GM03348 (cell line): ENCODE measurements at places on chromosomes 7 and 10.

DNA sequence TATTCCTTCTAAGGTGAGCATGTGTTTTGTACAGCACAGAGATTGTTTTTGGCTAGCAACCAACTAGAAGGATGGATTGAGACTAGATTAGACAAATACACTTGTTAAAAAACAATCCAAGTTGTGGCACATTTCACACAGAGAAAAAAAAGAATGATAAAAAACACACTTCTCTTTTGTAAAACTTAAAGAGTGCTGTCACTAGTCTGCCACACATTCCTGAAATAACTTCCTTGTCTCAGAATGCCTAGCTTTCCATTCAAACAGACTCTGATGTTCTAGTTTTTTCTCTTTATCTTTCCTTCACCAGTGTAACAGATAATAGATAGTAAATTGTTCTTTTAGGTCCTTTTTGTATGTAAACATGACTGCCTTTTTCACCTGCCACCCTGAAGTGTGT is 11.4 kb downstream of the DLD start:
- peak; percentile 42 for DNase-seq

DNA sequence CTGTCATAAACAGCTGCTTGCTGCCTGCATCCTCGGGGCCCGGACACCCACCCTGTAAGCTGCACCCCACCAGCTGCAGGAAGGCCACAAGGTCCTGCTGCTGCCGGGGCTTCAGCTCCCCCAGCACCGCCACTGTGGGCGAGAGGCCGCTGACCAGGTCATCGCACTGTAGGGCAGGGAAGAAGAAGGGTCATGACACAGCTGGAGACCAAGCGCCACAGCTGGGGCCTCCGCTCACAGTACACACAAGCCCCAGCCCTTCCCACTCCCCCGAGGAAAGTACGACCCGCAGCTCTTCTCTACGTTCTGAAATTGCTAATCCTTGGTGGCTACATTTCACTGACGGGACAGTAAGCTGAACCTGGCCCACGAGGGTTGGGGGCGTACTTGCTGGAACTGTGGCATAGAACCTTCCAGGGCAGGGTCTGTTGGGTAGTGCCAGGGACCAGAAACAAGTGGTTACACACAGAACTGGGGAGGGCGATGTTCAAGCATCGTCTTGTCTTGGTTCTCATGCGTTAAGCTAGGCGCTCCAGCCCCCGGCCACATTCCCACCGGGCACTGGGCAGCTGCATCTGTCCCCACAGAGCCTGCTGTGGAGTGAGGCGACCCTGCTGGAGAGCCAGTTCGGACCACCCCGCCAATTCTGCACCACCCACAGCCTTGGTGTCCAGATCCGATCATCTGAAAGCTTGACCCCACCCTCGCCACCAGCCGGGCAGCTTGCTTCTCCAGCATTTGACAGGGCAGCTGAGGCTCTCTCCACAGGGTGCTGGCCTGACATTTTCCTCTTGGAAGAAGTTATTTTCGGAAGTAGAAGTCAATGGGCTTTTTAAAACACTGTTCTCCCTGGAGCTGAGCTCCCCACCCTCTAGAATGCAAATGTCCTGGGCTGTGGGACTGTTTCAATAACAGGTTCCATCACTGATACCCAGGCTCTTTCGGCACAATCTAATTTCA is 50.8 kb downstream of the GSDME start:
- DNase-seq = no peak

DNA sequence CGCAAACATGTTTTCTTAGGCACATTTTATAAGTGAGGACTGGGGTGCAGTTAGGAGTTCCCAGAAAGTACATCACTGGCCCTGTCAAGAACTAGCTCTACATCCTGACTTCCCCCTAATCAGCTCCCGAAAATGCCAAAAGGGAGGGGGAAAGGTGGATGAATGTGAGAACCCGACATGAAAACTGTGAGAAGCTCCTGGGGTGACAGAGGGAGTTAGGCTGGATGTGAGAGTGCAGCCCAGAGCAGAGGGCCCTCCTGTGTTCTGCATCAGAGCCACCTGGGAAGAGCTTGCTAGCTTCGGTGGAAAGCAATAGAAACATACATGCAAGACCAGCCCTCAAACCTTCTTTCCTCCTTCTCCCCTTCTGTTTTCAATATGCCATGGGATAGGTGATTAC is 30.5 kb upstream of the SEM1 start:
- DNase-seq = no peak

- peak; percentile 64 for DNase-seq
These were observed 99.9 kb upstream of the IL6 start for GRCh38 chr7:22627136-22627535.

GRCh38 chr7:115066050-115066449 is 144.2 kb downstream of the MDFIC start:
- DNase-seq = no peak

DNA sequence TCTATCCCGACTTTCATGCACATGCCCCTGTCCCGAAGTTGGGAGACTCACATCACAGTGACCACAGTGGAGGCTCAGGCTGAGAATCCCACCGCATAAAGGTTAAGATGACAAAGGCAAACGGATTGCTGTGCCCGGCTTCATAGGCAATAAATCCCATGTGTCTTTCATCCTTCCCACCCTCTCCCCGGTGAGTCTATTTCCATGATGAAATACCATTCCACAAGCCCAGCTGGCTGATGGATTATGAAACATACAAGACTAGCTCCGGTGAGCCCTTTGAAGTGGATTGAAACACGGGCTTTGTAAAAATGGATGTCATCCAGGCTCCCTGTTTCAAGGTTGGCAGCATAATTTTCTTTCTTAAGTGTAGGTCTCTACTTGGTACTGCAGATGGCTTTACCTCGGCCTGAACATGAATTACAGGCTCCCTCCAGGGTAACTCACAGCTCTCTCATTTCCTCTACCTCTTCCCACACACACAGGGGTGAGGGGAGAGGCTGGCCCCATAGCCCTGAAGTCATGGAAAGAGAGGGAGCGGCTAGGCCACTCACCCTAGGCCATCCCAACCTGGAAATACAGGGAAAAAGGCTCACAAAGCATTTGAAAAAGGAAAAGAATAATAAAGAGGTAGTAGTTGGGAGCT is 92.0 kb upstream of the CALN1 start:
- DNase-seq = no peak

GRCh38 chr10:84059526-84059925 is 79.8 kb upstream of the GHITM start:
- peak; percentile 21 for DNase-seq

GRCh38 chr10:35933940-35934641 is 292.0 kb upstream of the FZD8 start:
- DNase-seq = no peak

DNA sequence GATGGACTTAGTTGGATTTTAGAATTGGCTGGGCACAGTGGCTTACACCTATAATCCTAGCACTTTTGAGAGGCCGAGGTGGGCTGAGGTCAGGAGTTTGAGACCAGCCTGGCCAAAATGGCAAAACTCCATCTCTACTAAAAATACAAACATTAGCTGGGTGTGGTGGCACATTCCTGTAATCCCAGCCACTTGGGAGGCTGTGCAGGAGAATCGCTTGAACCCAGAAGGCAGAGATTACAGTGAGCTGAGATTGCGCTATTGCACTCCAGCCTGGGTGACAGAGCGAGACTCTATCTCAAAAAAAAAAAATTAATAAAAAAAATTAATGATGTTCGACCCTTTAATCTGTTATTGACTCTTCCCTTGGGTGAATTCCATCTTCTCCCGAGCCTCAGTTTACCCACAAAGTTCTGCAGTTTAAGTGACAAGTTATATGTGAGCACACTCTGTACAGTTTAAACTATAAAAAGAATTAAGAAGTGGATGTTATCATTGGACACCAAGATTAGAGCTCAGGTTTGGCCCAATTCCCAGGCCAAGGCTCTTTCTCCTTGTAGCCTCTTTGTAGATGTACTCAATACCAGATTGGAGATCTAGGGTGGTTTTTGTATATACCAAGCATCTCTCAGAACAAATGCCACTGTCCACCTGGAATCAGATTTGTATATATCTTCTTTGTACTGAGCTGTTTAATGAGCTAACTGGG is 15.0 kb downstream of the KAT6B start:
- no peak for DNase-seq

DNA sequence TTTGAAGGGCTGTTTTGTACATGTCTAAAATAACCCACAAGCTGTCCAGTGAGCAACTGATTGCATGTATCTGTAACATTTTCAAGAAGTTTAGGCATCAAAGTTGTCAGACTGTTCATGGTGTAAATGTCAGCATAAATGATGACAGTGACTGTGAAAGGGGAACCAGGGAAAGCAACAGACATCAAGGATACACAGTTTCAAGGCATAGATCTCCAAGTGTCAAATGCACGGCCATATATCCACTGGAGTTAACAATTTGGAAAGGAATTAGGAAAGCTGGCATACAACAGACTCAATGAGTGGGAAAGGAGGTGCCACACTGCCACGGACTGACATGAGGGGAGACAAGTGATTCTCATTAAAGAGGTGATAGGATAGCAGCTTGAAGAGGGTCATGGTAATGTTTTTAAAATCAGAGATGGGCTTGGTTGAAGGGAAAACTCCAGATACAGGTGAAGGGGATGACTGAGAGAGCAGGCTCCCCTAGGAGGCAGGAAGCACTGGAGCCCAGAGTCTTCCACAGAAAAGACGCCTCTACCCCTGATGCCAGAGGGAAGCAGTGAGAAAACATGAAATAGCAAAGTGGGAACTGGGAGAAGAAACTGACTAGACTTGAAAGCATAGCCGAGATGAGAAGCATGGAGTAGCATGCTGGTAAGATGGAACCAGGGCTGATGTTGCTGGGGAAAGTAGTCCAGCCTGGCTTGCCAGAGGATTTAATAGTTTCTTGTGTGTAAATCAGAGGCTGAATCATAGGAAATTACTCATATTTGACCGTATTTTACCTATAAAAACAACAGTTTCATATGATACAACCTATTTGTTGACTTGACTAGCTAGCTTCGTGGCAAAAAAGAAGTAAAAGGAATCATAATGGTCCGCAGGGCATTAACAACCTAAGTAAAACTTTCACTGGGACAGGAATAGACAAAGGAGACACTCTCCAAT is 18.6 kb downstream of the NSMCE4A start:
- peak; percentile 32 for DNase-seq

- no peak for DNase-seq
These were observed 168.5 kb downstream of the CFTR start for GRCh38 chr7:117648203-117648866.

DNA sequence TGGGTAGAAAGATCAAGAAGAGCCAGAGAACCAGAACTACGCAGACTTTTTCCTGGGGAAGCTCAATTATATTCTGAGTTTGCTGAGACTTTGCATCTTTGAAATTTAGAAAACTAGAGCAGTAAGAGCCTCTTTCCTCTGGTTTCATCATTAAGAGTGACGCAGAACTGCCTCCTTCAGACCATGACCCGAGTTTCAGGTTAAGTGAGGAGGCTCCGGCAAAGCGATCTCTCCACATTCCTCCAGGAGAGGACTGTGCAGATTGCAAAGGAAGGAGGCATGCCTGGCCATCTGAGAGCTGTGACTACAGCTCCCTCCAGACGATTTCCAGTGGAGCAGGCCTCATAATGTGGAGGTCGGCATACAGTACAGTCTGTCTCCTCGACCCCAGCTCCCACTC is 115.8 kb upstream of the LANCL2 start:
- no peak for DNase-seq

- no peak for DNase-seq
These were observed 36.9 kb downstream of the ZPBP start for GRCh38 chr7:50056131-50056530.

- DNase-seq = no peak
These were observed 939 bp upstream of the VAX1 start for GRCh38 chr10:117138838-117139580.

GRCh38 chr7:73652541-73652949 is 15.1 kb upstream of the VPS37D start:
- no peak for DNase-seq

- no peak for DNase-seq
These were observed 73.3 kb downstream of the FAM53B start for GRCh38 chr10:124670849-124671248.

DNA sequence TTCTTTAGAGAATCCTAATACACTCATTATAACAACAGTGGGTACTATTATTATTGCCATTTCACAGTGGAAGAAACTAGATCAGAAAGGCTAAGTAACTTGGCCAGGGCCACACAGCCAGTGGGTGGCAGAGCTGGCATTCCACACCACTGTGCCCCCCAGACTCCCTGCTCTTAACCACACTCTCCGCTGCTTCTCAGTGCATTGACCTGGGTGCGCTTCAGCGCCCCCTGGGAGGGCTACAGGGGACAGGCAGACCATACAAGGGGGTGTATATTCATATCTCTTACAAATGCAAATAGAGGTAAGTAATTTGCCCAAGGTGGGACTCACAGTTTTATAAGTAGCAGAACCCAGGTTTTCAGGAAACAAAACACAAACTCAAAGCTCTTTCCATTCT is 77.0 kb upstream of the NMT2 start:
- DNase-seq = no peak

- peak; percentile 80 for DNase-seq
These were observed 137.7 kb downstream of the RTKN2 start for GRCh38 chr10:62130948-62131347.

DNA sequence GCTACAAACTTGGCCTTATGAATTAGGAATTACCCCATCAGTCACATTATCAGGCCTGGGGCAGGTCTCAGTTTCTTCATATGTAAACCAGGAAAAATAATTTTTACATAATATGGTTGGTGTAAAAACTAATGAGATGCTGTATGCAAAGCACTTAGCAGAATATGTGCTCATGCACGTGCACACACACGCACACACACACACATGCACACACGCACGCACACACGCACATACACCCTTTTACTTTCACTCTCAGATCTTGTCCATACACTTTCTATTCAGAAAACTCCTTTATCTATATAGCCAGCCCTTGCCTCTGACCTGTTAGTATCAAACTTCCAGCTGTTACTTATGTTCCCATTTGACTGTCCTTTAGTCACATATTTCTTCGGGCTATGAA is 92.7 kb downstream of the CREB5 start:
- no peak for DNase-seq

DNA sequence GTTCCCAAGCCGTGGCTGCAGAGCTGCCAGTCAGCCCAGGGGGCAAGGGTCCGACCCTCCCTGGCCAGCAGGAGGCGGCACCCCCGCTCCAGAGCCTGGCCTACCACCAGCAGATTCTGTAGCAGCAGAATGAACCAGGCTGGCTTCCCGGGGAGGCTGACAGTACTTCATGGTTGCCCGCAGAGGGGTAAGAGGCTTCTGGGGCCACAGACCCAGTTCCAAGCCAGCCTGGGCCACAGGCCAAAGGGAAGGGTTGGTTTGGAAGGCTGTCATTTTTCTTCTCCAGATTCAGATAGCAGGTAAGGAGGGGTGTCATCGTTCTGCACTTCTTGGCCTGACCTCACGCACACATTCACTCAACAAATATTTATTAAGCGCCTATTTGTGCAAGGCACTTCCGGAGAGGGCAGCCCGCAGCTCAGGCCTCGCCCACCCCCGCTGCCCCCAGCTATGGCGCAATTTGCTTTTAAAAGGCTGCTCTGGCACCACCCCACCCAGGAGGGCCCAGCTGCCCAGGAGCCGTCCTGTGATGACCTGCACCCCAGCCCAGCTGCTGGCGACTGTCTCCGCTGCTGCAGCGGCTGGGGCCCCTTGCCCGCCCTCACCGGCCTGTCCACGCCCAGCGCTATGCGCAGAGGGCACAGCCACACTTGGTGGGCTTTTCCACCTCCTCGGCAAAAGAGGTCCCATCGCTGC is 168.5 kb downstream of the LCOR start:
- no peak for DNase-seq
